T-helper 2 cell treated with Interferon-gamma antibody and Interleukin-4, amounts not matched to agents 5 μg/mL and 100 μg/mL, for 36 hours (primary cell): ENCODE measurements at places on chromosomes 7 and 10.

DNA sequence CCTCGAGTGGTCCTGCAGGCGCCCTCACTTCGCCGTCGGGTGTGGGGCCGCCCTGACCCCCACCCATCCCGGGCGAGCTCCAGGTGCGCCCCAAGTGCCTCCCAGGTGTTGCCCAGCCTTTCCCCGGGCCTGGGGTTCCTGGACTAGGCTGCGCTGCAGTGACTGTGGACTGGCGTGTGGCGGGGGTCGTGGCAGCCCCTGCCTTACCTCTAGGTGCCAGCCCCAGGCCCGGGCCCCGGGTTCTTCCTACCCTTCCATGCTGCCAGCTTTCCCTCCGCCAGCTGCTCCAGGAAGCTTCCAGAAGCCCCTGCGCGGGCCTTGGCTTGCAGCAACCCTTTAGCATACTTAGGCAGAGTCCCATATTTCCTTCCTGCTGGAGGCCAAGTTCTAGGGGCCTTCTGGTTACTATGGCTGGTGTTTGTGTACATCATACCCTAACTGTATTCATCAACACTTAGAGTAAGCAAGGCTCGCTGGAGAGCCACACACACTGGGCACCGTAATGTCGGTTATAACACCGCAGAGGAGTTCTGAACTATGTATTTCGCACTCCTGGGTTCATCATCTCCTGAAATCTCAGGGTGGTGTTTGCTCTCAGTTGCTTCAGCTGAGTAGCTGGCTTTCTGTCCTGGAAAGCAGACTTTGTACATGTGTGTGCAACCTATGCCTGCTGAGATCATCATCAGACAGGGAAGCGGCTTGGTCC is 471 bp downstream of the MGMT start:
- DNase-seq: no peak

- DNase-seq: no peak
These were observed 66.1 kb downstream of the FZD1 start for GRCh38 chr7:91330191-91330808.

DNA sequence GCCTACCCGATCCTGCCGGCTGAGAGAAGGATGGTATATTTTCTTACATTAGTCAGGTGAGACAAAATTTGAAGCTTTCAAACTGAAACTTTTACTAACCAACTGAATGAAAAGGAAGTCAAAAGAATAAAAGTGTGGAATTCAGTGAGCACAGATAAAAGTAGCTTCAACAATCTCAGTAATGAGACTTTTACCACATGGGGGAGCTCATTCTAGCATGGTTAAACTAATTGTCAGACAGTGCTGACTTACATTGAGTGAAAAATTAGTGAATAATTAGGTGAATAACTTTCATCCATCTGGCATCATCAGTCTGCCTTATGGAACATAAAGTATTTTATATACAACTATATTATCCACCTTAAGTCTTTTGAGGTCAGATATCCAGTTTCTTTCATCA is 8.4 kb downstream of the FAM237B start:
- no peak for DNase-seq

- DNase-seq: no peak
These were observed 35.1 kb downstream of the XRCC2 start for GRCh38 chr7:152640829-152641228.

- no peak for DNase-seq
These were observed 882.6 kb downstream of the GRM8 start for GRCh38 chr7:126370038-126370668.

- peak; percentile 49 for DNase-seq
These were observed 10.9 kb upstream of the RSU1 start for GRCh38 chr10:16828114-16828568.

DNA sequence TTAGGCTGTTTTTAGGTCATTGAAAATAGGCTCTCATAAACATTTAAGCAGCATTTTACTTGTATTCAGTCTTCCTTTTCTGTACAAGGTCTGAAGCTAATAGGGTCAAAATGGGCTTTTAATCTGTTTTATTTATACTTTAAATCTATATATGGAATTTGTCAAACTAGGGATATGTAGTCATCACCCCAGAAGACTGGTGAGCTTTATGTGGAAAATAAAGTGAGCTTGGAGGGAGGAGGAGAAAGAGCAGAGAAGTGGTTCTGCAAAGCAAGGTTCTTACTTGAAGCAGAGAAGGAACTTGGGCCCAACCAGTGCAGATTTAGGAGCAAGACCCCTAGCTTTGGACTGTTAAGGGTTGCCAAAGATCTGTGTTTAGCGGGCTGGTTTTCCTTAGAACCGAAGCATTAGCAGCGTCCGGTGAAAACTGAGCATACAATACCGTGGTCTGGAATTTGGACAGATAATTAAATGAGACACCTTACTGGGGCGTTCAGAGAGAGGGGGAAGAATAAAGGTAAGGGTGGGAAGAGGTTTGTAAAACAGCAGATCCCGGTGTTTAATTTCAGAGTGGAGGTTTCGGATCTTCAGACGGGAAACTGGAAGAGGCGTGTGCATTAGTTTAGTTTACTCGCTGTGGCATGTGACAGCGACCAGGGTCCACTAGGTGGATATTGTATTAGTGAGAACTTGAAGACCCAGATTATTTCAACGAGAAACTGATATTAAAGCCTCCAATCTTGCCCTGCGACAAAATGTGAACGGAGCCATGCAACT is 2.4 kb downstream of the BAMBI start:
- DNase-seq: no peak

DNA sequence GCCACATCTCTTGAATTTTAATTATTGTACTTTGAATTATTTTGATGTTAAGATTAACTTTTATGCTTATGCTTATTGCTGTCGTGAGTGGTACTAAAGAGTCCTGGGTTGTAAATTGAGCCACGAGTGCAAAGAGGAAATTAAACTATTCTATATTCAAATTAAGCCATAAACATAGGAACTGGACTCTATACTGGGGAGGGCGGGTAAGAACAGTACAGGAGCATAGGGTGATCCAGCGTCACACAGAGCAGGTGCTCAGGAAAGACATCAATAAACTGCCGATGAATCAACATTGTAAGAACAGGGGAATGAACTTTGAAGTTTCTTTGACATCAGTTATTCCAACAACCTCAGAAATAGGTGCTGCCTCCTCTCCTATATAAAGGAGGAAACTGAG is 219.6 kb downstream of the CACNB2 start:
- no peak for DNase-seq

- no peak for DNase-seq
These were observed 11.3 kb downstream of the CRYGN start for GRCh38 chr7:151428378-151429236.

GRCh38 chr10:63431962-63432797 is 33.6 kb downstream of the JMJD1C start:
- DNase-seq: no peak

- no peak for DNase-seq
These were observed 1.7 kb downstream of the TES start for GRCh38 chr7:116211913-116212596.

DNA sequence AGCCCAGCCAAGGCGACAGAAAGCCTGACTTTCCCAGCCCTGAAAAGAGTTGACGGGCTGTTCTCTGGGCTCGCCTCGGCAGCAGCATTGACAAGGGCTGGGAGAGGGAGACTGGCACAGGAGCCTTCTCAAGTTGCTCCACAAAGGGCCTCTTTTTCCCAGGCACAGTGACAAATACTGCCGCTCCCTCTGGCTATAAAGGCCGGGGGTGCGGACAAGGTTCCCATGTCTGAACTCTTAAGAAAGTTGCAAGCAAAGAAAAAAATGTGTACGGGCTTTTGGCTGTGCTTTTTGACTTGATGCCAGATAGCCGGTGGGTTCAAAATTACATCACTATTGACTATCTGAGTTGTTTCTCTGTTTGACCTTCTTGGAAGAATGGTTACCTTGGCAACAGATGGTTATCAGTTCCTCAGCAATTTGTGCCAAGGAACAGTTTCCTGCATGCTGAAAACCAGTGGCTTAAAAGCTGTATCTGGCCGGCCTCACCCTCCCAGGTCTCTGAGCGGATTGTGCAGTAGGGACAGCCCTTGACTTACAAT is 115.9 kb upstream of the EEPD1 start:
- DNase-seq: no peak

DNA sequence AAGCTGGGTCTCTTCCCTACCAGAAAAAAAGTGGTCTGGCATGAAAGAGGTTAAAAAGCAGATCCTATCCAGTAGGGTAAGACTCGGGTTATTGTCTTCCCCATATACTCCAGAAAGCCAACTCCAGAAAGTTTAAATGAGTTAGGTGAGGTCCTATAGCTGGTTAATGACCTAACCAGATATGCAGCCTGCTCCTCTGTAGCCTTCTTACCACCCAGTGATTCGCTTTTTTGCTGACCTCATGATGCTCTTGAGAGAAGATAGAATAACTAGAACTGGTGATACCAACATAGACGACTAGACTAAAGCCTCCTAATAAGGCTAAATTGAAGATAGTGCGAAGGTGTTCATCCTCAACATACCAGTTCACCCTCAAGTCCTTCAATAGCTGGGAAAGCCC is 675 bp upstream of the GIMAP1 start:
- no peak for DNase-seq

DNA sequence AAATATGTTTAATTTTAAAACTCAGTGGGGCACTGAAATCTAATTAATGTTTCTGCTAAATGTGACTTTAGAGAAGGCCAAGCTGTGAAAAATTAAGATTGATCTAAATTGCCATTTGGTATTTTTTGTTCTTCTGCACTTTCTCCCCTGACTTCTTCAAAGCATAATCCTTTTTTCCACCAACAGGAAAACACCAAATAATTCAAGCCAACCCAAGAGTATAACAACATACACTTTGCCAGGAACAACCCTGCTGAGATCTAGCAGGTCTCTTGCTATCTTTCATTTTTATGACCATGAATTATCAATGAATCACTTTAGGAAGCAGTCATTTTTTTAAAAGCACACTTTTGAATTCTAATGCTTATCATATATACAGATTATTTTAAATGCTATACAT is 100.1 kb downstream of the USP6NL start:
- DNase-seq: no peak

DNA sequence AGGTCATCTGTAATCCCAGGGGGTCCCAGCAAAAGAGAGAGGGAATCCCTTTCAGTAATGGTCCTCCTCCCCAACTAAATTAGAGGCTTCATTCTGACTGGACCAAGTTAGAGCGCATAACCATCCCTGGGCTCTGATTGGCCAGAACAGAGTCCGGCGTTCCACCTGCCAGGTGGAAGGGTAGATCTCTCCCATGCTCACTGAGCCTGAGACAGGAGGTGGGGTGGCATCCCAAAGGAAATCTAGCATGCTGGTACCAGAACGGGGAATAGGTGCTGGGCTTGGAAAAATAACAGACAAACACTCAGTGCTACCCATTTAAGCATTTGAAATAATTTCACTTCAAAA is 21.0 kb upstream of the TSPAN33 start:
- DNase-seq: no peak

DNA sequence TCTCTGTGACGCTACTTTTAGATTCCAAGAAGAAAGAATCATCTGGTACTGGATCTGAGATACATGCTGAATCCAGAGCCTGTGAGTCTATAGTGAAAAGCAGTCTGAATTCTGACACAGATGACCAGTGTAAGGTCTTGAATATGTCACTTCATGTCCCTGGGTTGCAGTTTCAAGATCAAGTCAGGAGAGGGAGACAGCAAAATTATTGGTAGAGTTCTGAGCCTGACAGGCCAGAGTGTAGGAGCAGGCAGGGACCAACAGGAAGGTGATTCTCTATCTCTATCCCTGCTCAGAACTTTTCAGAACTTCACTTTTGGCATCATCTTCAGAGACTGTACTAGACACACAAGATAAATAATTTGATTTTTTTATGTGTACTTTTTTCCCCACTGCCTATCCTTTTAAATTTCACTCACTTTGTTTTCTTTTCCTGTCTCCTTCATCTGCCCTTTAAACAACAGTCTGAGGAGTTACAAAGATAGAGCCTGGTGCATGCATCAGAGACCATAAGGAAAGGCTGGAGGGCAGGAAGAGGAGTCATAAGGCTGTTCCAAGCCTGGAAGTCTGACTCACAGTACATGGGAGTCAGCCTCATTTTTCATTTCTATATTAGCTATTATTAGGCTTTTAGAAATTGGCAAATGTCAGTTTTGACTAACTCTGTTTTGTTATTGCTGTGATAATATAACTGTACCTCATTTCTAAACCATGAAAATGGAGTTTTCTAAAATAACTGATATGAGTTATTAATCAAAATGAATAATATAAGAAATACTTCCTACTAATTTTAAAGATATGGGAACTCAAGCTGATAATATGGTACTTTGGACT is 120.2 kb upstream of the TMEM229A start:
- no peak for DNase-seq

GRCh38 chr10:76036111-76036940 is 604.9 kb downstream of the LRMDA start:
- peak; percentile 15 for DNase-seq

- no peak for DNase-seq
These were observed 284.5 kb upstream of the SEMA3D start for GRCh38 chr7:85471307-85471706.

DNA sequence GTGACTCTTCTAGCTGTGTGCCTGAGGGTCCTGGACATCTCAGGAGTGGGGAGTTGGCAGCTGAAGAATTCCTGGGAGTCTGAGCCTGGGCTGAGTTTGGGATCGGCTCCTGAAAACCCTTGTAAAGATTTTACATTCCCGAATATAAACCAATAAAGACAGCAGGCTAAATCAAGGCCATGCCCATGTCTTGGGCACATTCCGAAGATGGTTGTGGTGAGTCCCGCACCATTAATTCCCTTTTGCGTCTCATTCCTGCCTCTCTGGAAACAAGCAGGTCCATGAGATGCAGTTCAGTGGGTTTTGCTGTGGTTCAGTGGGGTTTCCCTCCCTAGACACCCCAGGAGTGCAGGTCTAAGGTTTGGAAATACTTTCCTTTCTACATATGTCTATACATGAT is 90.9 kb downstream of the COL26A1 start:
- no peak for DNase-seq

GRCh38 chr7:83586281-83586680 is 62.7 kb downstream of the SEMA3E start:
- no peak for DNase-seq

DNA sequence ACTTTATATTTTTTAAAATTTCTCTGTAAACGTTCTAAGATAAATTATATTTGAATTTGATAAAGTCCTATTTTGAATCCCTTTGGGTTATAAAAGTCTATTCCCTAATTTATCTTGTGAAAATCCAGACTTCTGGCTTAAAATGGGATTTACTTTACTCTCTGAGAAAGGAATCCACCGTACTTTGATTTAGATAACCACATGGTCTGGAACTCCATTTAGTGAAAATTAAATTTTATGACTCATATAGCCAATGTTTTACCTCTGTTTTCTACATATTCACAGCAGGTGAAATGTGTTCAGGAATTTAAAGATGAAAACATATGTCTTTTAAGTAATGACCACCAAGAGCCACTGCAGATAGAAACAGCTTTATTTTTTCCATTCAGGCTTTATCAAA is 141.8 kb upstream of the FGFR2 start:
- no peak for DNase-seq

GRCh38 chr10:11663763-11664555 is 52.5 kb upstream of the USP6NL start:
- DNase-seq: no peak
